ENCODE measurements at places on chromosomes 2 and 18.

GRCh38 chr2:60294901-60295635 lies 258.4 kb downstream of the BCL11A start:
- no peak for DNase-seq

GRCh38 chr18:9418047-9418690 lies 57.1 kb upstream of the RALBP1 start:
- no peak for DNase-seq

- no peak for DNase-seq
Observed at GRCh38 chr2:99496021-99496420, 6.2 kb upstream of the REV1 start.

- DNase-seq = no peak
Observed at GRCh38 chr2:11589316-11589940, 55.6 kb downstream of the GREB1 start.

- no peak for DNase-seq
Observed at GRCh38 chr2:61471905-61472805, 1.3 kb upstream of the USP34 start.

GRCh38 chr2:204268458-204268857 lies 276.8 kb upstream of the PARD3B start:
- DNase-seq = no peak

GRCh38 chr18:36432880-36433555 lies 135.5 kb downstream of the FHOD3 start:
- DNase-seq = no peak

- DNase-seq = no peak
Observed at GRCh38 chr2:239262484-239263230, 138.2 kb downstream of the HDAC4 start.

- no peak for DNase-seq
Observed at GRCh38 chr2:227368574-227368973, 10.5 kb downstream of the TM4SF20 start.

DNA sequence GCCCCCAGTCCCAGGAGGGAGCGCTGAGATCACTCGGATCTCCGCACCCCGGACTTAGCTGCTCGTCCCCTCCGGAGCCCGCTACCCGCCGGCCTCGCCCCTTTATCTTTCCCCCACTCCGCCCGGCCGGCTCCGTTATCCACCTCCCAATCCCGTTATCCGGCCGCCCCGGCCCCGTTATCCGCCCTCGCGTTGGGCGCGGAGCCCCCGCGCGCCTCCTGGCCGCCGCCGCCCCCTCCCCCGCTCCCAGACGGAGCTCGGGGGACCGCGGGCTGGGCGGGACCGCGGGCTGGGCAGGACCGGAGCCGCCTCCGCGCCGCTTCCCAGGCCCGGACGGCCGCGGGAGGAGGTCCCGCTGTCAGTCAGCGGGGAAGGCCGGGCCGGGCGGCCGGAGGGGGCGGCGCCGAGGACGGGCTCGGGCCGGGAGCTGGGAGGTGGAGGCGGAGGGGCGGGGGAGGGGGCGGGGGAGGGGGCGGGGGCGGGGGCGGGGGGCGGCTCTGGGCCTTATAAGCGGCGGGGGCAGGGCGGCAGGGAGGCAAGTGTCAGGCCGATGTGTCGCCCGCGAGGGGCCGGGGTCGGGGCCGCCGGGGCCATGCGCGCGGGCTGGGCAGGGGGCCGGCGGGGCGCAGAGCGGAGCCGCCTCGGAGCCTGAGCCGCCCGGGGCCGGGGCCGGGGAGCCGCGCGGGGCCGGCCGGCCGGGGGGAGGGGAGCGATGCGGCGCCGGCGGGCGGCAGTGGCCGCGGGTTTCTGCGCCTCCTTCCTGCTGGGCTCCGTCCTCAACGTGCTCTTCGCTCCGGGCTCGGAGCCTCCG lies at the start of gene PKDCC:
Gene PKDCC, plus strand, starts transcription at position 534 of the 811 bp plus-strand sequence. Its CDS starts 179 bp downstream, at position 713.
- peak; percentile 32 for DNase-seq

GRCh38 chr2:229873123-229873581 lies 48.7 kb downstream of the TRIP12 start:
- no peak for DNase-seq

- DNase-seq = no peak
Observed at GRCh38 chr2:57546478-57546877, 500.1 kb upstream of the VRK2 start.

- peak; percentile 12 for DNase-seq
Observed at GRCh38 chr2:178700922-178701342, 106.3 kb downstream of the TTN start.

DNA sequence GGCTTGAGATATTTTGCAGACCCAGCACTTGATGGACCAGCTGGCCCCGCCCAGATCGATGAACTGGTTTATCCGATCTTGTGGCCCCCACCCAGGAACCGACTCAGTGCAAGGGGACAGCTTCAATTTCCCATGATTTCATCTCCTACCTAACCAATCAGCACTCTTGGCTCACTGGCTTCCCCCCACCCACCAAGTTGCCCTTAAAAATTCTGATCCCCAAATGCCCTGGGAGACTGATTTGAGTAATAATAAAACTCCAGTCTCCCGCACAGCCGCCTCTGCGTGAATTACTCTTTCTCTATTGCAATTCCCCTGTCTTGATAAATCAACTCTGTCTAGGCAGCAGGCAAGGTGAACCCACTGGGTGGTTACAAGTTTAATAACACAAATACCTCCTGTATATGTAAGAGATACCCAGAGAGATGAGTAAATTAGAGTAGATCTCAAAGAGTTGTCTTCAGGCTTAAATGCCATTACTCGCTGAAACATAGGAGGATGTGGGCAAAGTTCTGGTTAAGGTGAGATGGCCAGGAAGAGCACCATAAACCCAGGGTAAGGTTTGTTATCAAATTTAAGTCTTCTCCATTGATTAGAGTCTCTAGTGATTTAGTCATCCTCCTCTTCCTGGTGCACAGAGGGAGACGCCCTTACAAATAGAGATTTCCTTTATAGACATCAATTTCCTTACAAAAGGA lies 222.8 kb downstream of the ARL4C start:
- no peak for DNase-seq

DNA sequence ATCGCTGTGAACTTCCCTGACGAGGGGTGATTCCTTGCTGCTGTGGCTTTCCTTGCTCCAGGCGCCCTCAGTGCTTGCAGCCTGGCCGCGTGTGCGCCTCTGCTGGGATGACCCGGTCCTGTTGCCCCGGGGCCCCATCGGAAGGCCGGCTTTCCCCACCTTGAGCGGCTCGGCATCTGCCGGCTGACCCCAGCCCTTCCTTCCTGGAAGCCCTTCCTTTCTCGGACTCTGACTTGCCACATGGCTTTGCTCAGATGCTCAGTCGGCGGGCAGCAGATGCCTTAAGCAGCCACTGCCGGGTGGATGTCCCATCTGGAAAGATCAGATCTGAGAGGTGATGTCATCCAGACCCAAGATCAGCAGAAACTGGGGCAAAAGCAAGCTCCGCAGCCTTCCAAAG lies 100.5 kb upstream of the ODC1 start:
- no peak for DNase-seq

GRCh38 chr2:54586494-54586893 lies 130.4 kb downstream of the SPTBN1 start:
- no peak for DNase-seq

DNA sequence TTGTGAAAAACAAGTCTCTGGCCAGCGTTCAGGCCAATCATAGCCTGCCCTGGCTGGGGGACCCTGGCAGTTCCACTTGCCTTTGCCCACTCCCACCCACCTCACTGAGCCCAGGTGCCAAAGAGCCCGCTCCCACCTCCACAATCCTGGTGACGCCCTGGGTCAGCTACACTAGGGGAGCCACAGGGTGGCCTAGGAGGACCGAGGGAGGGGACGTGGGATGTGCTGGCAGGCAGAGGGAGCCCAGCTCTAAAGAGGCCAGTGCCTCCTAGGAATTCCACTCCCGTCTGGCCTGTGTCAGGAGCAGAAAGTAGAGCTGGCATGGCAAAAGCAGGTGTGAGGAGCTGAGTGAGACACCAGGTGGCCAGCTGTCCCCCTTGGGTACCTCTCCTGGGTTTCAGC lies 49.3 kb downstream of the TNS1 start:
- DNase-seq = no peak

GRCh38 chr18:36650906-36651305 lies 177.9 kb downstream of the TPGS2 start:
- DNase-seq = no peak

- DNase-seq = no peak
Observed at GRCh38 chr18:45805551-45805950, 19.9 kb upstream of the SIGLEC15 start.

DNA sequence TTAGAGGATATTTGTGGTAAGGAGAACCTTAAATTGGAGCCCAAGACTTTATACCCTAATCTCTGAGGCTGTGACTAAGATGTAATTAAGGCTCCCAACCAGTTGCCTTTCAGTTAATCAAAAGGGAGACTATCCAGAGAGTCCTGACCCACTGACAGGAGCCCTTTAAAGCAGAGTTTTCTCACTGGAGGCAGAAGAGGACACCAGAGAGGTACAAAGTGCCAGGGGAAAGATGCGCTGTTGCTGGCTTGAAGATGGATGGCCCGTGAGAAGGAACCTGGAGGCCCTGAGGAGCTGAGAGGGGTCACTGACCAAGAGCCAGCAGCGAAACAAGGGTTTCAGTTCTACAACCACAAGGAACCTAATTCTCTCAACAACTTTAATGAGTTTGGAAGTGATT lies 137.3 kb downstream of the TMEM131 start:
- no peak for DNase-seq

- no peak for DNase-seq
Observed at GRCh38 chr18:65749841-65750240, 971 bp upstream of the CDH7 start.

- no peak for DNase-seq
Observed at GRCh38 chr2:54469484-54470053, 13.4 kb downstream of the SPTBN1 start.

DNA sequence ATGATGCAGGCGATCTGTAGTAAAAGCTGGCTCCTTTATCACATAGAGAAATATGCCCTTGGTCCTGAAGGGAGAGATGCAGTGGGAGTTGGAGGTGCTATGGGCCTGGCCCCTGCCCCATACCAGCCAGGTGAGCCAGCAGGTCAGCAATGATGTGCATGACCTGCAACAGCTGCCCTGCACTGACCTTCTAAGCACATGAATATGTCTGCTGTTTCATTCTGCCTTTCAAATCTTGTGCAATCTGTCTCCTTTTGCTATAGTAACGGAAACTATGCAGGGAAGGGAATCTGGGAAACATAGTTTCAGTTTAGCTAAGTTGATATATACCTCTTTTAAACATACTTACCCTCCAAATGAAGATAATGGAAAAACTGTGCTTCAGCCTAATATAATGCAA lies 235.2 kb downstream of the TDRD15 start:
- no peak for DNase-seq

- no peak for DNase-seq
Observed at GRCh38 chr18:44701227-44701626, 20.5 kb downstream of the SETBP1 start.

DNA sequence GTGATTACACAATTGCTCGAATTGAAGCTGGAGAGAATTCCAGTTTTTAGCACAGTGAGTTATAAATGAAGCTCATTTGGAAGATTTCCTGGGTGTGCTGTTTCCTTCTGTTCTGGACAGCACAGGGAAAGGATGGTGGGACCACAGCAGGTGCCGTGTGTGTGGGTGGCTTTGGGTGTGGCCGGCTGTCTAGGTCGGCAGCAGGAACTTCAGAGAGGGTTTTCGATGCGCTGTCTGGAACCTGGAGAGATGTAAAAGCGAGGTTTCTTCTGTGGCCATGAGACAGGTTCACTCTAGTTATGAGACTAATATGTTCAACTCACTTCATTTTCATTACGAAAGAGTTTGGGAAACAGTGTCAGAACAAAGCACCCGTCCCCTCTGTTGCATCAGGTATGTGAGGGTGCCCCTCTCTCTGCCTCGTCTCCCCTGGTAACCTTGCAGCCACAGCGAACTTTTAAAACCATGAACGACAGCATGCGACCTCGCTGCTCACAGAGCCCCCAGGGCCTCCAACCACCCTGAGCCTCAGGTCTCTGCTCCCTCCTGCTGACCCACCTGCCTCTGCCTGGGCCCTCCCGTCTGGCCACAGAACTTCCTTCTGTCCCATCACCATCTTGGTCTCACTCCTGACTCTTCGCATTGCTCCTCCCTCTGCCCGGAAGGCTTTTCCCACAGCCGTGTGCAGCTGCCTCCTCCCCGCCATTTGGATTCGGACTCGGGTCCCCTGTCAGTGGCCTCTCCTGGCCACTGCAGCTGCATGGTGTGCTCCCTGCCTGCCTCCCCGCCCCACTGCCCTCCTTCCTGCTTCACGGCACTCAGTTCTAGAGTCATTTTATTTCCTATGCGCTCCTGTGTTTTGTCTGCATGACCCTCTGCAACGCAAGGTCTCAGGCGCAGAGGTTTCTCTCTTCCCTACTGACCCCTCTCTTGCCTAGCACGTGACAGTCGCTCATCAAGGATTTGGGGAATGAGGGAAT lies 151.2 kb downstream of the NDUFA10 start:
- no peak for DNase-seq

DNA sequence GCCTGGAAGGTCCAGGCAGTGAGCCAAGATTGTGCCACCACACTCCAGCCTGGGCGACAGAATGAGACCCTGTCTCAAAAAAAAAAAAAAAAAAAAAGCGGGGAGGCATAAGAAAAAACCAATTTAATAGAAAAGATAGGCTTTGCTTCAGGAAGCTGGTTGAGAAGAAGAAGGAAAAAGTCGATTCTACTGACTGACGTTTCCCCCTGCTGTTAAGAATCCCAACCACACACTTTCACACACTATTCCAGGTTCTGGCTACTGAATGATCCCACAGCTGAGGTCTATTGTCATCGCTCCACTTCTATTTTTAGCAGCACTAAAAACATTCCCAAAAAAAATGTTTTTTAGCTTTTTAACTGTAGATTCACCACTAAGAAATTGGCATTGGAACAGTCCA lies 6.7 kb upstream of the CHCHD5 start:
- no peak for DNase-seq

DNA sequence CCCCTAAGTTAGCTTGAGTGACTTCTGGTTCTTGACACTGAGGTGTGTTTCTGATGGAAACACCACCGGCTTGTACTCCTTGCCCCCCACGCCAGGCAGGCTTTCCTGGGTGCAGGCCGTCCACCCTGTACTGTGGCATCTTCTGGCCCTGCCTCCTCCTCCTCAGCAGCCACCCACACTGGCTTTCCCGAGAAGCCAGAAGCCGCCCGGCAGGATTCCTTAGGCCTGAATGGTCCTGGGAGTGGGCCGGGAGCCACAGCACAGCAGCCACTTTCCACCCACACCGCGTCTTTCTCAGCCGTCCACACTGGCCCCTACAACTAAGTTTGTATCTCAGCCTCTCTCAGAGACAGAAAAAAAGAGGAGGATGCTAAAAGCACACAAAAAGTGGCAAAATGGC lies 2.1 kb upstream of the HSBP1L1 start:
- DNase-seq = no peak

- no peak for DNase-seq
Observed at GRCh38 chr2:241390301-241391206, 34.5 kb downstream of the FARP2 start.

GRCh38 chr2:9236867-9237266 lies 30.3 kb downstream of the ASAP2 start:
- DNase-seq = no peak

DNA sequence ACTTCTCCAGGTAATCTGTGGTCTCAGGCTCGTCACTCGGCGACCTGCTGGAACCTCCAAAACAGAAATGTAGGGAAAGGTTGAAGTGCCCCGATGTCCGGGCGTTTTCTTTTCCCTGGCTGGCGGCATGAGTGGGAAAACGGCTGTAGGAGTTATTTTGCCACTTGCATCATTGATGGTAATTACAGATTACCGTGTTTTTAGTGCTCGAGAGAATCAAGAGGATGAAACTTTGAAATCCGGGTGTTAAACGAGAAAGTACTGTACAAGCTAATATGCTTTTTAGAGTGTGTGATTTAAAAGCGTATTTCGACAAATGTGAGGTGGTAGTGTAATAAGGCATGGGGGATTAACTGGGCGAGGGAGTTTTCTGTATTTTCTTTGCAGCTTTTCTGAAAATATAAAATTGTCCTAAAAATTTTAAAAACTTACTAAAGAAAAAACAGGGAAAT lies 819 bp downstream of the GRHL1 start:
- DNase-seq = no peak

GRCh38 chr2:95265182-95265581 lies 9.1 kb upstream of the PROM2 start:
- DNase-seq = no peak

Measured in NCI-H1436 (cell line).